ENCODE measurements at places on chromosomes 12 and 14. TPM values are rescaled to one million over a fixed set of nuclear protein-coding genes. Genes with fewer than 3 reads are reported as not detected.

DNA sequence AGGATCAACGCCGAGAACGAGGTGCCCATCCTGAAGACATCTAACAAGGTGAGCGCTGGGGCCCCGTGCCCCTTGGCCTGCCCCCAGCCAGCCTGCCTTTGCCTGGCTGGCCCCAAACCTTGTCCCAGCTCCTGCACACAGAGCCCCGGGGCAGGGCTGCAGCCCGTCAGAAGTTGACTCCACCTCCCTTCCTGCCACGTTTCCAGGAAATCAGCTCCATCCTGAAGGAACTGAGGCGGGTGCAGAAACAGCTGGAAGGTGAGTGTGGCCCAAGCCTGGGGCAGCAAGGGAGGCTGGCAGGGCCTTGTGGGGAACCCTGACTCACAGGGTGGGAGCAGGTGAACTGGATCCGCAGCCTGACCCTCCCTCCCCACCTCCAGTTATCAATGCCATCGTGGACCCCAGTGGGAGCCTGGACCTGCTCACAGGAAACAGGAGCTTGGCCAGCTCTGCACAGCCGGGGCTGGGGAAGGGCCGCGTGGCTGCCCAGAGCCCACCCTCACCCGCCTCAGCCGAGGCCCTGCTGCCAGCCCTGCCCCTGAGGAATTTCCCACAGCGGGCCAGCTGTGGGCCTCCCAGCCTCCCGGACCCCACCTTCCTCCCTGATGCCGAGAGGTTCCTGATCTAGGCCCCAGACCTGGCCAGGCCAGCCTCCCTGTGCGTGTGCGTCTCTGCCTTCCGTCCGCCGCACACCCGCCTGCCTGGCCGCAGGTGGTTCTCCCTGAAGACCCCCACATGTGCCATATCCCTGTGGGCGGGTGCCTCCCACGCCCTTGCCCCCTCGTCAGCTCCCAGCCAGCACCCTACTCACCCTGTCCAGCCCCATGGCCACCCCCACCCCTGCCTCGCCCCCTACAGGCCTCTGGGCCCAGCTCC is 29.5 kb downstream of the CEP170B start:
- DNase-seq = no peak

Gene KRT73
- not detected for polyA plus RNA-seq

Gene ADAM21
- polyA plus RNA-seq = 0.28 TPM

Gene GPRC5A
- polyA plus RNA-seq = 6.3 TPM

Gene PAPOLA
- 70.8 TPM for polyA plus RNA-seq

DNA sequence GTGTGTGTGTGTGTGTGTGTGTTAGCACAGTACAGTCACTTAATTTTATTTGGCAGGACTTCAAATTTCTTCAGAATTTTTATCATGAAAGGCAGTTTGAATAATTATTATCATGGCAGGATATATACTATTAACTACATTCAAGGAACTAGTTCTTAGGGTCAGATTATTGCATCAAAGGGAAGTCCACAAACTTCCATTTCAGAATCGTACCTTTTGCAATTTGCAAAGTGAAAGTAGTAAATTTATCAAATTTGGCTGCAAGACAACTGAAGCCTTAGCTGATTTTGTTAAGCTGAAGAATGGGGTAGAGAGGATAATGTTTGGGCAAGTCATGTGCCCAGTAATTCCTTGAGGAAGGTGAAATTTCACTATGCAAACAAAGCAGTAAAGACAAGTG is 68.2 kb downstream of the PLEKHG7 start:
- no peak for DNase-seq

Gene KRT6A
- not detected for polyA plus RNA-seq

GRCh38 chr14:93099196-93099595 is 16.5 kb downstream of the ITPK1 start:
- DNase-seq = peak; percentile 4

Gene TCL1A
- not detected for polyA plus RNA-seq

Gene RNU4-1
- polyA plus RNA-seq = not detected

GRCh38 chr12:85805654-85806053 is 30.6 kb downstream of the RASSF9 start:
- no peak for DNase-seq
